Endothelial cell of umbilical vein (primary cell): ENCODE measurements at places on chromosomes 3 and 15. TPM values are rescaled to one million over a fixed set of nuclear protein-coding genes. Genes with fewer than 3 reads are reported as not detected.

DNA sequence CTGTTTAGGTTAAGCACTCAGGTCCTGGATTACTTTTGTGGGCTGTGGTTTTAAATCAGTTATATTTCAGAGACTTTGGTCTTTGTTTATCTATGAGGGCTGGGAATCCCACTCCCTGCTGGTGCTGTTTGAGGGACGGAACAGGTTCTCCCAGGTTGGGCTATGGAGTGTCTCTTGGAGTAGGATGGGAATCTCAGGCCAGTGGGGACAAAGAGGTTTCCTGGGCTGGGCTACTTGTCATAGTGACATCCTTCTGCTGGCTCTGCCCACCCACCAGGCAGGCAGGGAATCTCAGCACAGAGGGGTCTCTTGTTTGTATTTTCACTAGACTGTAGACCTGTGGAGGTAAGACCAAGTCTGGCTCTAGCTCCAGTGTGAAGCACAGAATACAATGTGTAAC is 47.2 kb upstream of the UBE3A start:
- no peak overlapping the region for H3K4me3 ChIP-seq
- H3K27ac ChIP-seq, result no peak overlapping the region
- no peaks in the 10 kb centered on the region for H3K27me3 ChIP-seq
- H3K4me1 ChIP-seq, result no peaks in the 10 kb centered on the region
- DNase-seq, result no peak

DNA sequence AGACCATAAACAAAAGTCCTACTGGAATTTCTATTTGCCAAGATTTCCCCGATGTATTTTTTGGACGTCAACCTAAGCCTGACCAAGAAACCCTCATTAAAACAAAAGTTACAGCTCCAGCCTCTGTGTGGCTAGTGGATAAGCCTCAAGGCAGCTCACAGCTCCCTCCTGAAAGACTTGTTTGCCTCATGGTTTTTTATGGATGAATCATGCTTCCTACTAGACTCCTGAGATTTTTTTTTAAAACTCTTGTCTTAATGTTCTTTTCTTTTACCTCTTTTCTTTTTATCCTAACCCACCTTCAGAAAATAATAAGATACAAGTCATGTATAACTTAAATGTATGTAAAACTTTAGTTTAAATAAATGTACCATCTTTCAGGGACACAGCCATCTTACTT is 52.4 kb downstream of the SUCNR1 start:
- no peak overlapping the region for H3K4me3 ChIP-seq
- peak overlapping the region; percentile 29 for H3K27ac ChIP-seq
- peaks cover 32% of the 10 kb centered on the region for H3K4me1 ChIP-seq
- H3K27me3 ChIP-seq, result no peaks in the 10 kb centered on the region

DNA sequence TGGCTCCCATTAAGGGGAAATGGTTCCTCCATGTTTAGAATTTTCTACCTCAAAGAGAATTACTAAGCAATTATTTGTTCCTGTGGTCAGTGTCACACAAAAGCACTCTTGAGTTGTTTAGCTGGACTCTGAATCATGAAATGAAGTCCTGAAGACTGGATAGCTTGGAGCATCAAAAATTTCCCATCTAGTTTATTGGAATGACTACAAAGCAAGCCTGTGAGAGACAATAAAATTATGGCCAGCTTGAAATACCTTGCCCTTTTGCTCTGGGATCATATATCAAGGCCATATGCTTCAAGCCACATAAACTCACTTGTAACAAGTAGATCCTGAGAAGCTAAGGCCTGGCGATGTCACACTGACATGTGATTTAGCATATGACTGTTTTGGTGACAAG is 292.3 kb downstream of the TIGIT start:
- DNase-seq, result no peak
- no peaks in the 10 kb centered on the region for H3K36me3 ChIP-seq
- no peaks in the 10 kb centered on the region for H3K27me3 ChIP-seq

DNA sequence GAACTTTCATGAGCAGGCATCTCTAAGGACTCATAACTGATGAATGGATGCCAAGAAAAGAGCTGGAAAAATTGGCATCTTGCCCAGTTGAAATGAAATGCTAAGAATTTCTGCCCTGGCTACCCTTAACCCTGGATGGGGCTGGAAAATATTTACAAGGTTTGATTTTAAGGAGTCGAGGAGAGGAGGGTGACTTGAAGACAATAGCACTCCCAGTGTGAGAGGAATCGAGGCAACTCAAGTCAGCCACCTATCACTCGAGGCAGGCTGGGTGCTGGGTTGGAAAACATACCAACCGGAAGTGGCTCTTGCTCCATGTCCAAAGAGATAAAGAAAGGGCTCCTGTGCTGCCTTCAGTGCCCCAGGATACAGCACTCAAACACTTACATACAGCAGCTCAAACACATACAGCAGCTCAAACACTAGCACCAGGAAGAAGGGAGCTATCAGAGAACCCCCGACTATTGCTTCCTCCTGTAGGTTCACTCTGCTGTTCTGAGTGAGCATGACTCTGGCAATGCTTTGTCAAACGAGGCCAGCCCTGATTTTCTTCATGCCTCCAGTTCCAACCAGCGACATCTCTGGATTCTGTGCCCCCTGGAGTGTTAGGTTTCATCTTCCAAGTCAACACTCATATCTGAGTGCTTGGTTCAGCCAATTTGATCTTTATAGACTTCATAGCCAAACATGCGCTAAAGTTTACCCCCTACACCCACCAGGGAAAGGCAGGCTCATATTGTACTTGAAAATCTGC is 4.9 kb downstream of the PRICKLE2 start:
- H3K4me3 ChIP-seq, result no peak overlapping the region
- H3K36me3 ChIP-seq, result no peaks in the 10 kb centered on the region
- peaks cover 27% of the 10 kb centered on the region for H3K4me1 ChIP-seq
- no peaks in the 10 kb centered on the region for H3K27me3 ChIP-seq

GRCh38 chr3:51538459-51539290 is at the start of gene RAD54L2:
TSS of gene RAD54L2 (plus strand) at chr3:51538719. CDS start at chr3:51590421, 51,702 bp downstream.
- H3K27ac ChIP-seq, result peak within 1 kb of the TSS; percentile 54
- peak; percentile 86 for DNase-seq
- no peaks in the 10 kb centered on the region for H3K36me3 ChIP-seq
- H3K27me3 ChIP-seq, result no peaks in the 10 kb centered on the region

- DNase-seq, result peak; percentile 89
- peaks cover 21% of the 10 kb centered on the region for H3K4me1 ChIP-seq
- H3K27ac ChIP-seq, result peak overlapping the region; percentile 66
Measured at GRCh38 chr3:31077021-31077601, 182.7 kb upstream of the GADL1 start.

GRCh38 chr3:15342945-15343344 is 10.6 kb upstream of the SH3BP5 start:
- H3K36me3 ChIP-seq, result no peaks in the 10 kb centered on the region
- DNase-seq, result no peak
- peaks cover 3% of the 10 kb centered on the region for H3K27me3 ChIP-seq
- no peak overlapping the region for H3K4me3 ChIP-seq

DNA sequence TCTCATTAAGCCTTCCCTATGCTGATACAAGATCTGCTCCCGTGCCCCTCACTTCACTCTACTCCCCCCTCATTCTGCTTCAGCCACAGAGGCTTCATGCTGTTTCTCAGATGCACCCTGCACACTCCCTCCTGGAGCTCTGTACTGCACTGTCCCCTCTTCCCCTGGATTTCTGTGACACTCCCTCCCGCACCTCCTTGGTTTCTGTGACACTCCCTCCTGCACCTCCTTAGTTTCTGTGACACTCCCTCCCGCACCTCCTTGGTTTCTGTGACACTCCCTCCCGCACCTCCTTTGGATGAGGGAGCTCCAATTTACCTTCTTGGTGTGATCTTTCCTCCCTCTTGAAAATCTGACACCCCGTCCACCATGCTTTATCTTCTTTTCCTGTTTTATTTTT is 28.2 kb downstream of the BDH1 start:
- H3K27ac ChIP-seq, result no peak overlapping the region
- DNase-seq, result no peak
- no peaks in the 10 kb centered on the region for H3K4me1 ChIP-seq
- no peak overlapping the region for H3K4me3 ChIP-seq
- no peaks in the 10 kb centered on the region for H3K36me3 ChIP-seq

DNA sequence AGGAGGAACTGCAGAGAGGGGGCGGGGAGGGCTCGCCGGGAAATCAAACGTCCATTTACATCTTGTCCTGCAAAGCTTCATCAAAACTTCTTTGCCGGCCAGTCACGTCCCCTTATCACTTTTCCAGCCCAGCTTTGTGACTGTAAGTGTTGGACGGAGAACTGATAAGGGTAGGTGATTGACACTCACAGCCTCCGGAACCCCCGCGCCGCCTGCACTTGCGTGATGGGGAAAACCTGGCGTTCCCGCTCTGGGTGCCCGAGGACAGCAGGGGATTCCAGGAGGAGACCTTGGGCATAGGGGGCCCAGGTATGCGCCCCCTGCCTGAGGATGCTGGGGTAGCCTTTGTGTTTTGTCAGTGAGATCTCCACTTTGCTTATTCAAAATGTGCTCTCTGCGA is 72.8 kb upstream of the ANKRD34C start:
- no peaks in the 10 kb centered on the region for H3K27me3 ChIP-seq
- H3K4me3 ChIP-seq, result no peak overlapping the region
- no peak overlapping the region for H3K27ac ChIP-seq
- DNase-seq, result no peak

OSTN gene
- total RNA-seq, result not detected in 2 replicates

TMEM212 gene
- total RNA-seq, result not detected in 2 replicates

DUOXA2 gene
- total RNA-seq, result not detected in 2 replicates
